Activated T-helper 1 cell treated with anti-CD3 and anti-CD28 coated beads, Interleukin-12 subunit alpha, Interleukin-12 subunit beta, Interleukin-2, Interleukin-4 antibody, amounts not matched to agents 30 ng/mL and 10 ng/mL and 1 ng/mL, durations not matched to agents 14 hours and 24 hours and 36 hours (primary cell): ENCODE measurements at places on chromosomes 4 and X.

DNA sequence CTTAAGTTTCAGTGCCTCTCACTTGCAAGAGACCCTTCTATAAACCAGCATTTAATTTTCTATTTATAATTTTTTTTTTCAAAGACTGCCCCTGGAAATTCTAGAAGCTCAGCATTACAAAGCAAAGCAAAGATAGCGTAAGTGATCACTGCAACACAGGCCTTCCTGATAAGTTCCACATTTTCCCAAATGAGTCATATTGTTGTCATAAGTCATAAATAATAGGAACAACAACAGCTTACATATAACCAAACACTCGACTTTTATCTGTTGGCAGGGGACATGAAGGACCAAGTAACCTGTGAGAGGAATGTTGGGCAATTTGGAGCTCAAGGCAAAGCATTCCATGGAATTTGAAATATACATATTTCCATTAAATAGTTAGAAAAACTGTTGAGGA is 815.5 kb downstream of the DMD start:
- no peak for DNase-seq

DNA sequence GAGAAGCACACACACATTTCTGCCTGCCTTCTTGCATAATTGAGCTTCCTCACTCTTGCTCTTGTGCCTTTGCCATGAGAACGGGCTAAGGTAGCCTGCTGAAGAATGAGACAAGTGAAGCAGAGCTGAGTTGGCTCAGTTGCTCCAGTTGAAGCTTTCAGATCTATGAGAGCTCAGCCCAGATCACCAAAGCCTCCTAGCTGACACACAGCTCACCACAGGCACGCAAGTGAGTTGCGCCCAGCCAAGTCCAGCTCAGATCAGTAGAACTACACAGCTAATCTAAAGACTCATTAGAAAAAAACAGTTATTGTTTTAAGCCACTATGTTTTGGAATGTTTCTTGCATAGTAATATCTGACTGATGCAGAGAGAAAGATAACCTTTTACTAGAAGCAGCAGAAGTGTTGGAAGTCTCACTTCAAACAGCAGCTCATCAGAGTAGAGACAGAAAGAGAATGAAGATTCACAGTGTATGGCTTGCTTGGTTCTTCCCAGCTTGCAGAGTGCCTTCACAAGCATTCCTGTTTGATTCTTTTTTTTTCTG is 362.4 kb downstream of the MID1IP1 start:
- DNase-seq = no peak

- no peak for DNase-seq
Observed at GRCh38 chr4:53378171-53378482, 686 bp downstream of the FIP1L1 start.

GRCh38 chrX:17520016-17520615 is 145.1 kb downstream of the NHS start:
- DNase-seq = no peak

DNA sequence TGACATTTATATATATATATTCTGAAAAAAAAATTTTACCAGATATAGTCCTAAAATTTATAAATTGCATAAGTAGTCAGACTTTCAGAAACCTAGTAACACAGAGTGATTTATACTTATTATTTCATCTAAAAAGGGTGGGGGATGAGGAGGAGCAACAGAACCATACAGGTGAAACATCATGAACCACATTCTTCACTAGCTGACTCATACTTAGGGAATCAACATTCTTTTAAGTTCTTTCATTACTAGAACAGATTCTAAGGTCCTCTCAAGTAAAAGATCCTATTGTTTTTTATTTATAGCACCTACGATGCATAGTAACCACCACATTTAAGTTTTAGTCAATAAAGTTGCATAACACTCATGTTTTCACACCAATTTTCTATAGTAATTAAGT is 166.1 kb downstream of the LRBA start:
- no peak for DNase-seq

GRCh38 chr4:140568507-140569306 is at the start of gene UCP1:
UCP1 (minus strand) TSS chr4:140568961; CDS start chr4:140568729, 232 bp downstream.
- DNase-seq = no peak

DNA sequence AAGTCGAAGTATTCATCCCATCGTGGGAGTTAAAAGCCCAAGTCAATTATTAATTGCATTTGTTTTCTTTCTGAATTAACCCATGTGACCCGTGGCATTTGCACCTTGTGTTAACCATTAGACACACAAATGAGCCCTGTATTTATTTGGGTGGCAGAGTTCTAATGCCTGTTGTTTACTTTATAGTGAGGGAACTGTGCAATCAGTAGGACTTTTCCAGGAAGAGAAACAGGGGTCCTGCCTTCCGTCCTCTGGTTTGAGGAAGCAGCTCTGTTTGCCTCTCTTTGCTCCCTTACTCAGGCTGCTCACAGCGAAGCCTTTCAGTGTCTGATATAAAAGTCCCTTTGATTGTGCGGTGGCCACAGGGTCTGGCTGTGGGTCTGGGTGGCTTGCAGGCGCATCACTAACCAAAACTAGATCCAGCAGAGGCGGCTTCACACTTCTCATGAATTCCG is 263.6 kb downstream of the PTTG2 start:
- no peak for DNase-seq
